ENCODE measurements at places on chromosomes 6 and 20.

DNA sequence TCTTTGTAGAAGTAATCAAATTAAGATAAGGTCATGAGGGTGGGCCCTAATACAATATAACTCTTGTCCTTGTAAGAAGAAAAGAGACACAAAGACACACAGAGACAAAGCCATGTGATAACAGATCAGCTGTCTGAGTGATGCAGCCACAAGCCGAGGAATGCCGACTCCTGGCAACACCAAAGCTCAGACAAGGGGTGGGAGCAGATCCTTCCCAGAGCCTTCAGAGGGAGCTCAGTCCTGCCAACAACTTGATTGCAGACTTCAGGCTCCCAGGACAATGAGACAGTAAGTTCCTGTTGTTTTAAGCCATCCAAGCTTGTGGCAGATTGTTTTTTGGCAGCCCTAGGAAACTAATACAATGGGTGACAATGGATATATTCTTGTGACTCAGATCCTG lies 325.0 kb upstream of the AGPAT4 start:
- DNase-seq = no peak

GRCh38 chr6:124466949-124467348 lies 495.3 kb upstream of the RNF217 start:
- no peak for DNase-seq

GRCh38 chr6:17998003-17998402 lies 10.6 kb upstream of the KIF13A start:
- no peak for DNase-seq

- DNase-seq = no peak
These were observed 44.3 kb downstream of the TRERF1 start for GRCh38 chr6:42407379-42407778.

GRCh38 chr6:164870164-164870563 lies 439.2 kb downstream of the C6orf118 start:
- no peak for DNase-seq

- DNase-seq = no peak
These were observed 57.8 kb upstream of the PLCB4 start for GRCh38 chr20:9011121-9011520.

DNA sequence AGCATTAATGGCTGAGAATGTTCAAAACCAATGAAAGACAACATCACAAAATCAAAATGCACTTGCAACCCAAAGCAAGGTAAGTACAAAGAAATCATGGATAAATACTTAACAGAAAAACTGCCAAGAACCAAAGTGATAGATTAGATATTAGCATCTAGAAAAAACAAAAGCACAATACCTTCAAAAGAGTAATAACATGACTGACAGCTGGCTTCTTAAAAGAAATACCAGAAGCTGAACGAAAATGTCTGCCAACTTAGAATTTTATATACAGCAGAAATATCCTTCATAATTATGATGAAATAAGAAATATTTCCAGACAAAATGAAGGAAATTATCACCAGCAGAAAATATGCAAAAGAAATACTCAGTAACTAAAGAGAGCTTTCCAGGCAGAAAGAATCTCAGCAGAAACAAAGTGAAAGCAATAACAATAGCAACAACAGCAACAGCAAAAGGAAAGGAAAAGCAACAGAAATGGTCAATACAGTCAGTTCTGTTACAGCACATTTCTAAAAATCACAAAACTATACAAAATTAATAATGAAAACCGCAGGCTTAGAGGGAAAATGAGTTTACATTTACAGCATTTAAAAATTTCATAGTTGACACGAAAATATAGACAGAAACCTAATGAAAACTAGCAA lies 121.5 kb upstream of the MAN1A1 start:
- DNase-seq = no peak

DNA sequence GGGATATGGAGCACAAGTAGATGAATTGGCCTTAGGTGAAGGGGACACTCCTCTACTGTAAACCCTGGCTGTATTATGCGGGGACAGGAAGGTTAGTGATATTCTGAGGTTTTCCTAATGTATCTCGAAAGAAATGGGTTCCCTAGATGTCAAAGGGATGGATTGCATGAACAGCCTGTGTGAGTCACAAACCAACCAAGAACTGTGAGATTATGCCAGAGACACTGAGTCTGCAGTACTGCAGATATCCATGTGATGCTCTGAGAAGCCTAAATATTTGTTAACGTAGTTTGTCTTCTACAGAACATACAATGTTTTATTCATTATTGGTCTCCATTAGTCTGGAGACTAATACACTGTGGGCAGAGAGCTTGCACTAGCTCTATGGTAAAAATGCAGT lies 182.2 kb downstream of the AKAP7 start:
- no peak for DNase-seq

DNA sequence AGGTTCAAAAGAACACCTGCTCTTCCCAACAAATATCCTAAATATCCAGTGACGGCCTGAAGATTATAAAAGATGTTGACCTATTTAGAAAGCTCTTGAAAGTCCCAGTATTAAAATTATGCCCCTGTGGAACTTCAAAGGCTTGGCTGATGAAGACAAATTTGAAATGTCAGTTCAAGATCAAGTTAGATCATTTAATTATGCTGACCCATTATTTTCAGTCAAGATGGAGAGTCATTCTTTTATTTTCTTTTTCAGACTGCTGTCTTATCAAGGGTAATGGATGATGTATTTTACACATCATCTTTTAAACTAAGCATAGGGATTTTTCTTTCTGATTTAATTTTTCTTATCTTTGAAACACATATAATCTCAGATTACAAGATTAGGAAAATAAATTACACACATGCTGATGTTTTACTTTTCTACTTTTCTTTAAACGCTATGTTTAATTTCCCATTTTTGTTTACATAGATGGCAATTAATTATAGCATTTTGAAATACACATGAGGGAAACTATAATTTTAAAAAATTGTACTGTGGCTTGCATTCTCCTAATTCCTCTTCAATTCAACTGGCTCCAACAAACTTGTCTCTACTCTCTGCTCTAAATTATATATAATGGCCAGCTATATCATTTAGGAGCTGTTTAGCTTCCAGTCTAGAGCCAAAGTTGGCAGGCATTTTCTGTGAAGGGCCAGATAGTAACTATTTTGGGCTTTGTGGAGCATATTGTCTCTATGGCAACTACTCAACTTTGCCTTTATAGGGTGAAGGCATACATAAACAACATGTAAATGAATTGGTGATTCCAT lies 123.7 kb downstream of the RCAN2 start:
- DNase-seq = no peak

- no peak for DNase-seq
These were observed 134.5 kb upstream of the EXOC2 start for GRCh38 chr6:827431-827830.

DNA sequence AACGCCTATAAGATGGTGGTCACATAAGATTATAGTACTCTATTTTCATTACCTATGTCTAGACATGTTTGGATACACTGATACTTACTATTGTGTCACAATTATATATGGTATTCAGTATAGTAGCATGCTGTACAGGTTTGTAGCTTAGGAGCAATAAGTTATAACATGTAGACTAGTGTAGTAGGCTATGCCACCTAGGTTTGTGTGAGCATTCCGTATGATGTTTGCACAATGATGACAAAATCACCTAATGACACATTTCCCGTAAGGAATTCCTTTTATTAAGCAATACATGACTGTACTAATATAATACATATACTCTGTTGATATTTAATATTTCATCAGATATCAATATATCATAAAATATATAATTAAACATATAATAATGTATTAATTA lies 540.7 kb downstream of the BMP2 start:
- DNase-seq = no peak

All from activated T-helper 1 cell treated with anti-CD3 and anti-CD28 coated beads, Interleukin-2, amount 50 U/mL, for 16 hours (primary cell).